ENCODE measurements at places on chromosomes 16 and 17.

DNA sequence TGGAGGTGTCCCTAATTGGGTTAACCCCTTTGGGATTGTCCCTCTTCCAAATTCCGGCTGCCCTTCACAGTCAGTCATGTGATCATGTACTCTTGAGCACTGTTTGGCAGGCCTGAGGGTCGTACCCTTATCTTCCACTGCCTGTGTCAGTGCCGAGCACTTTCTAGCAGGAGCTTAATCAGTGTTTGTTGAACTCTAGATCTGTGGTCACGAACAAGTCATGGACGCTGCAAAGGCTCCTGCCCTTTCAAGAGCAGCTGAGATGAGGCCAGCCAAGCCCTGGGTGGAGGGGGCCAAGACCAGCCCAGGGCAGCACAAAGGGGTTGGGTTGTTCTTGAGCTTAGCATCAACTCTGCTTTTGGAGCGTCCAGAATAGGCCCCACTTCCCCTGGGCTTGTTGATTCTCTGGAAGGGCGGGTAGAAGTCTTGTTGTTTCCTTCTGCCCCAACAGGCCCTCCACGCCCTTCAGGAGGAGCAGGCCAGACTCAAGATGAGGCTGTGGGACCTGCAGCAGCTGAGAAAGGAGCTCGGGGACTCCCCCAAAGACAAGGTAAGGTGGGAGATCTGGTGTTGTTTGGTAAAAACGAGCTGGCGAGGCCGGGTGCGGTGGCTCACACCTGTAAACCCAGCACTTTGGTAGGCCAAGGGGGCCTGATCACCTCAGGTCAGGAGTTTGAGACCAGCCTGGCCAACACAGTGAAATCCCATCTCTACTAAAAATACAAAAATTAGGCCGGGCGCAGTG is 5.3 kb downstream of the IFI35 start:
- DNase-seq: no peak

- no peak for DNase-seq
Measured at GRCh38 chr17:41957031-41957868, 9.3 kb upstream of the CNP start.

- no peak for DNase-seq
Measured at GRCh38 chr16:30369938-30370455, 297 bp downstream of the TBC1D10B start.

DNA sequence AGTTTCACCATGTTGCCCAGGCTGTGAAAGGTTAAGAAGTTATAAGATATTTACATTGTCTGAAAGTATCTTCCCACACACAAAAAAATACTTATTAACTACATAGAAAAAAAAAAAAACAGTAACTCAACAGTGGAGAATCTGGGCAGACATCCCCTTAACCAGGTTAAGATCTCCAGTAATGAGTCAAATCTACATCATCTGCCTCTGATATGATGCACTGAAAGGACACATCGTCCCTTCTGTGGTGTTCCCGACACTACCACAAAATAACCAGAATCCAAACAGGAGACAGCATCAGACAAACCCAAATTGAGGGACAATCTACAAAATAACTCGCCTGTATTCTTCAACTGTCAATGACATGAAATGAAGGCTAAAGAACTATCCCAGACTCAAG is 40.0 kb downstream of the CMTM4 start:
- no peak for DNase-seq

GRCh38 chr17:10879190-10879836 is 41.4 kb upstream of the PIRT start:
- DNase-seq: no peak

DNA sequence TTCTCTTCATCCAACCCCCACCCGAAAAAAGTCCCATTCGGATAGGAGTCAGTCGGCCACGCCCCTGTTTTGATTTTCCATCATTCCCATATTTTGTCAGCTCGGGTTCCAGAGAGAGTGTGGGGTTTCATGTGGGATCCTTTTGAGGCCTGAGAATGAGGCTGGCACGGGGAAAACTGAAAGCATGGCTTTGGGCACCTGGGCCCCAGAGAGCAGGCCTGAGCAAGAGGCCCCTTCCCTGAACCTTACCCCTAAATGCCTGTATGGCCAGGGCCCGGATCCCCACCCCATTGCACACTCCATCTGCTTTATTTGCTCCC is 4.6 kb upstream of the HOXB4 start:
- DNase-seq: no peak

Data from SHP77 treated with DMSO at 0.1 percent for 48 hours (cell line).